Posterior vena cava (tissue), 2 donors: ENCODE measurements at places on chromosomes 2 and 18. TPM values are rescaled to one million over a fixed set of nuclear protein-coding genes. Genes with fewer than 3 reads are reported as not detected.

CCDC85A gene
- 2.8 TPM for total RNA-seq

SP9 gene
- total RNA-seq = not detected

SLC5A7 gene
- 0.05 TPM for total RNA-seq

TGIF1 gene
- total RNA-seq = 30.0 TPM

OXER1 gene
- 2.2 TPM for total RNA-seq

HNMT gene
- 37.5 TPM for total RNA-seq

- no peak for DNase-seq
Measured at GRCh38 chr18:59661891-59662701, 35.1 kb downstream of the CCBE1 start.

GRCh38 chr18:35478520-35479435 lies 19.0 kb downstream of the INO80C start:
- DNase-seq = no peak

DNA sequence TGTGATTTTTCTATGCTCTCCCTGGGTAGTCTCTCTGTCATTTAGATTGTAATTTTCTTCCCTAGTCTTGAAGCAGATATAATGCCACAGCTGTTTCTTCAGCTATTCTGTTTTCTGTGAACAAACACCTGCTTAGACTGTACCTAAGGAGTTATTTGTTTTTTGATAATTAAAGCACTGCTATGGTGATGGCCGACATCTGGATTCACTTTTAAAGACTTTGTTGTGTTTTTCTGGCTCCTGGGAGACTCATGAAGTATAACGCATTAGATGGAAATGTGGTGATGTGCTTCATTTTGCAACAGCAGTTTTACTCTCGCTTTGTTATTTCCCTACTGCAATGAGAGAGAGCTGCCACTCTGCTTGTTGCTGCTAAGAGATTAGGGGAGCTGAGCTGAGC lies 15.7 kb upstream of the C2orf69 start:
- DNase-seq = no peak

GRCh38 chr18:79523206-79523735 lies 127.5 kb downstream of the NFATC1 start:
- no peak for DNase-seq

GRCh38 chr2:55225481-55226020 lies 6.5 kb downstream of the CLHC1 start:
- no peak for DNase-seq

DNA sequence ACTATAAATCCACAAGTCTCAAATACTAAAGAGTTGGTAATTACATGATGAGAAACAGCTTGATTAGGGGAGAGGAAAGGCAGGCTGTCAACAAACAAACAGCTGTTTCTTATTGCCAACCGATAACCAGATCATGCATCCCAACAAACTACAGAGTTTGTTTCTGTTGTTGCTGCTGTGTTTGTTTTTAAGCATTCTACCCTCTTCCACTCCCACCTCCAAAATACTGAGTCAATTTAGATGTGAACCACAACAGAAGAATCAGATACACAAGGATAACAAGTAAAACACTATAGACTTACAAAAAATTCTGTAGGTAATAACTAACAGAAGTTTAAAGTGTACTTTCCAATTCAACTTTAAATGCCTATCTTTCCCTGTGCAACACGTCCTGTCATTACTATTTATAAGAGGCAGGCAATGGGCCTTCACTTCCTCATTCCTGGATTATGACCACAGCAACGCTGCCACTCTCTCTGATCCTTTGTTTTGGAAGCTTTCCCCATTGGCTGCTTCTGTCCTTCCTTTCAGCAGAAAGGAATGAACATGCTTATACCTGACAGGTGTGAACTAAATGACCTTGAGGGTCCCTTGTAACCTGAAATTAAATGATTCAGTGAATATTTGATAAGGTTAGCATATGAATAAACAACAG lies 152.0 kb downstream of the SRBD1 start:
- DNase-seq = no peak
